Activated CD4-positive, alpha-beta T cell treated with anti-CD3 and anti-CD28 coated beads, Interleukin-2, amount 10 ng/mL, durations not matched to agents 7 days and 5 days (primary cell): ENCODE measurements at places on chromosomes 6 and 20. TPM values are rescaled to one million over a fixed set of nuclear protein-coding genes. Genes with fewer than 3 reads are reported as not detected.

DNA sequence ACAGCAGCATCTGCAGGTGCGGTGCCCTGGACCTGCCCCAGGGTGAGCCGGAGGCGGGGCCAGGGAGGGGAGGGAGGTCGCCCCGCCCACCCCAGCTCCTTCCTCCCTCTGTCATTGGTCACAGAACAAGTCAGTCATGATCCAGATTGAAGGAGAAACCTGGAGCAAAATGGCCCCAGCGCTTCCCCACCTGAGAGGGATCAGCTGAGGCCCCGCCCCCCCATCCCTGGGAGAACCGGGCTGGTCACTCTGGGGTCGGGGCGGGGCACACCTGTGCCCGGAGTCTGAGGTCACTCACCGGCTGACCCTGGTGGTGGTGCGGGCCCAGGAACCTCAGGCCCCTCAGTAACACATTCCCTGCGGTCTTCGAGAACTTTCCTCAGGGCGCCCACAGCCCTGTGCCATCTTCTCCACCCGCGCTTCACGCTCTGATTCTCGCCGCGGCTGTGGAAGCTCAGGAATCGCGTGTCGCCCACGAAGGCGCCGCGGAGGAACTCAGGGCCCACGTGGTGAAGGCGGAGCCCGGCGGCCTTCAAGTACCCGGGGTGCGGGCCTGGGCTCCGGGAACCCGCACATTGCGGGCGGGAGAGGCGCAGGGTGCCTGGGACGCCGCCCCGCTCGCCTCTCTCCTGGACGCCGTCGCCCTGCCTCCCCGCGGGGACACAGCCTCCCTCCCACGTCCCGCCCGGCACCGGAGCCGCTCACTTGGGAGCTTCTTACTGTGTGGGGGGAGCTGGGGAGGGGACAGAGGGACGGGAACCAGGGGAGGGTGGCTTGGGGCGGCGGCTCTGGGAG lies 36.4 kb upstream of the HLA-C start:
- peaks cover 2% of the 10 kb centered on the region for H3K36me3 ChIP-seq
- H3K27me3 ChIP-seq = peaks cover 44% of the 10 kb centered on the region
- H3K27ac ChIP-seq = peak overlapping the region; percentile 58
- DNase-seq = peak; percentile 50

DNA sequence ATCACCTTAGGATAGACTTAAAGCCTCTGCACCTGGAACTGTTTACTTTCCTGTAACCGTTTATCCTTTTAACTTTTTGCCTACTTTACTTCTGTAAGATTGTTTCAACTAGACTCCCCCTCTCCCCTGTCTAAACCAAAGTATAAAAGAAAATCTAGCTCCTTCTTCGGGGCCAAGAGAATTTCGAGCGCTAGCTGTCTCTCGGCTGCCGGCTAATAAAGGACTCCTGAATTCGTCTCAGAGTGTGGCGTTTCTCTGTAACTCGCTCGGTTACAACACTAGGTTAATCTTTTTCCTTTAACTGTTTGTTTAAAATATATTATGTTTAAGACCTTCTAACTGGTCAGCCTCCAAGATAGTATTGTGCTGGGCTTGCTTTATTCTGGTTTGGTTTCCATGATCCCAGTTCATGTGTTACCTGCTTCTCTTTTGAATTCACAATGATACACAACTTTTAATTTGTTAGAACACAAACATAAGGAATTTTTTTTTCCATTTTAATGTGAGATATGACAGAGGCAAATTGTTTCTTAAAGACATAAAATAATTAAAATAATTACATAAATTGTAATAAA lies 8.7 kb upstream of the NQO2 start:
- peaks cover 27% of the 10 kb centered on the region for H3K4me1 ChIP-seq
- H3K27me3 ChIP-seq = no peaks in the 10 kb centered on the region
- peaks cover 1% of the 10 kb centered on the region for H3K36me3 ChIP-seq
- no peak for DNase-seq

GRCh38 chr6:119454714-119455113 lies 105.2 kb upstream of the MAN1A1 start:
- peaks cover 7% of the 10 kb centered on the region for H3K36me3 ChIP-seq
- H3K27me3 ChIP-seq = peaks cover 5% of the 10 kb centered on the region
- no peak for DNase-seq
- no peak overlapping the region for H3K27ac ChIP-seq

DNA sequence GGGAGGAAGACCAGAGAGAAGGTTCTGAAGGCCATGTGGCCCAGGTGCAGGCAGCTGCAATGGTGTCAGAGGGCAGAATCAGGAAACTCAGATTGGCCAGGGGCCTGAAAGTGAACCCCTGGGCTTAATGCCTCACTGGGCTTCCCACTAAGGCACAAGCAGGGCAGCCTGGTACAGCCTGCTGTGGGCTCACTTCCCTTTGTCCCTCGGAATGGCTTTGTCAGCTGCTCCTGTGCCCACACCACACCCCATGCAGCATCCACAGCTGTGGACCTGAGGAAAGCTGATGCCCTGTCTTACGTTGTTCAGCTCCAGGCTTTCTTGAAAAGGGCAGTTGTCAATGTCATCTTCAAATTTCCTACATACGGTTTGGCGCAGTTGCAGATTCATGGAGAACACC lies 2.4 kb downstream of the CST9 start:
- no peak for DNase-seq
- H3K27ac ChIP-seq = no peak overlapping the region
- H3K4me1 ChIP-seq = no peaks in the 10 kb centered on the region
- no peak overlapping the region for H3K4me3 ChIP-seq
- peaks cover 3% of the 10 kb centered on the region for H3K27me3 ChIP-seq

The KCNK5 gene
- total RNA-seq = 4.8 TPM

- H3K27ac ChIP-seq = peak overlapping the region; percentile 83
- H3K36me3 ChIP-seq = peaks cover 4% of the 10 kb centered on the region
- peaks cover 19% of the 10 kb centered on the region for H3K4me1 ChIP-seq
- no peak for DNase-seq
- H3K4me3 ChIP-seq = peak overlapping the region; percentile 27
Measured at GRCh38 chr20:32188376-32189122, 19.0 kb downstream of the PLAGL2 start.

The TUBB1 gene
- total RNA-seq = not detected

DNA sequence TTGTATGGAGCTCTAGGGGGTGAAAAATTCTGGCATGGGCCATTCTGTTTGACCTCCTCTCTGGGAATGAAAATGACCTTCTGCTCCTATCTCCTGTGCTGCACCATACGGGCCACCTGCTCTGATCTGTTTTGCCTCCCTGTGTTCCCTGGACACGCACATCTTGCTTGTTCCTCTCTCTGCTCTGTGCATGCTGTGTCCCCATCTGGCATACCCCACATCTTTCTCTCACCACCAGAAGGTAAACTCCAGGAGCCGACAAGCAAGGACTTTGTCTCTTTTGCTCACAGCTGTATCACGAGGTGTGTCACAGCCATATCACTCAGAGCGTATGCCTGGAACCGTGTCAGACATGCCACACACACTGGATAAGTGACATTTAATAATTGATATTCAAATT lies 208.4 kb upstream of the DTNBP1 start:
- no peak overlapping the region for H3K27ac ChIP-seq
- no peaks in the 10 kb centered on the region for H3K27me3 ChIP-seq
- no peak overlapping the region for H3K4me3 ChIP-seq
- DNase-seq = no peak
- H3K4me1 ChIP-seq = no peaks in the 10 kb centered on the region

GRCh38 chr6:152680151-152680550 lies 17.5 kb upstream of the MYCT1 start:
- H3K36me3 ChIP-seq = no peaks in the 10 kb centered on the region
- DNase-seq = no peak
- H3K27me3 ChIP-seq = no peaks in the 10 kb centered on the region
- no peak overlapping the region for H3K4me3 ChIP-seq
- H3K4me1 ChIP-seq = no peaks in the 10 kb centered on the region
- H3K27ac ChIP-seq = no peak overlapping the region

The SIRPB1 gene
- total RNA-seq = 4.5 TPM

The LY6G6F gene
- not detected for total RNA-seq

DNA sequence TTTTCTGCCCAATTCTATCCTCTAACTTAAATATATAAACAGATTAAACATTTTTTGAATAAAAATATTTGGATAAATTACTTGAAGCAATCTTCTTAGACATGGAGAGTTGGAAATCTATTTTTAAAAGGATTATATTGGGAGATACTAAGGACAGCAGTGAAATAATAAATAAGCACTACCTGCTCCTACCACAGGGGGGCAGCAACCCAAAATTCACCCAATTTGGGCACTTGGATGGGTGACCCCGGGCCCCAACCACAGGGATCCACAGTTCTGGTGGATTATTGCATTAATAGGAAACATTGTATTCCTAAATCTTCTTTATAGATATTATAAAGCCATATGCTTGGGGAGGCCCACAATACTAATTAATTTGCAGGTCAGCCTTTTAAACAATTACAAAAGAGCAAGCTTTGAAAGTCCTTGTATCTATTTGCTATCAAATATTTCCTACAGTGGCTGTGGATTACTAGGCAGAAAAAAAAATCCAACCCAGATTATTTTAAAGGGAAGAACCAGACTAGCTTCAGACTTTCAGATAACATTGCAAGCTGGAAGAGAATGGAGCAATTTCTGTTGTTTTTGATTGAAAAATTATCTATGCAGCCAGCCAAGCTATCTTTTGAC lies 66.4 kb upstream of the PDE10A start:
- H3K27ac ChIP-seq = no peak overlapping the region
- DNase-seq = peak; percentile 47
- no peaks in the 10 kb centered on the region for H3K36me3 ChIP-seq
- no peak overlapping the region for H3K4me3 ChIP-seq

- peak overlapping the region; percentile 87 for H3K27ac ChIP-seq
- H3K4me1 ChIP-seq = peaks cover 34% of the 10 kb centered on the region
- H3K36me3 ChIP-seq = peaks cover 7% of the 10 kb centered on the region
Measured at GRCh38 chr20:63957690-63958441, 1.6 kb upstream of the UCKL1 start.

DNA sequence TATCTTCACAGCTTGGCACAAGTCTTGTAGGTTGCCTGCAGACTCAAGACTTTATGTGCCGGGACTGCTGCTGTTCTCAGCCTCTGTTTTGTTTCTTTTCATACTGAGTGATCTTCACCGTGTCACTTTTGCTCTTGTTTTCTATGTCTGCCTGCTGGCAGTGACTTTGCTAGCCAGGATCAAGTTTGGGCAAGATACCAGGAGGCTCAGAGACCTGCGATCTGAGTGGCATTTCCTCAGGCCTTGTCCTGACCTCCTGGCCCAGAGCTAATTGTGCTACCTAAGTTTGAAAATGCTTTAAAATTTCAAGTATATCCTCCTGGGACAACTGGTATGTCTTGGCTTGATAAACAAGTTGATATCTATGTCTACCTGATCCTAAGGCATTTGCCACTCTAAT lies 57.2 kb downstream of the DOK5 start:
- no peak for DNase-seq
- H3K4me1 ChIP-seq = no peaks in the 10 kb centered on the region
- H3K27ac ChIP-seq = no peak overlapping the region
- no peak overlapping the region for H3K4me3 ChIP-seq

DNA sequence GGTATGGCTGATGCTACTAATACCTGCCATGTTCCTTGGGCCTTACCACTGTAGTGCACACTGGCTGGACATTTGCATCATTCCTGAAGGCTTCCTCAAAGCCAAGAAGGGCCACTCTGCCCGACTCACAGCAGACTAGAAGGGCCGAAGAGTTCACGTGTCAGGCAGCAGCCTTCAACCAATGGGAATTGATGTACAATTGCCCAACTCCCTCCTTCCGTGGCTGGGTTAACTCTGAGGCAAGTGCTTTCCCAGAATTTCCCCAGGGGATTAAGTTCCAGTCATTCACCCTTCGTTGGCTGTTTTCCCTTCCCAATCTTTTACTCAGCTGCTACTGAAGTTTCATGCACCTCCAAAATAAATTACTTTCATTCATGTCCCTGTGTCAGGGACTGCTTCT lies 29.8 kb downstream of the PSMB9 start:
- H3K27me3 ChIP-seq = peaks cover 4% of the 10 kb centered on the region
- H3K4me3 ChIP-seq = no peak overlapping the region
- no peak for DNase-seq
- H3K4me1 ChIP-seq = peaks cover 4% of the 10 kb centered on the region
- peaks cover 14% of the 10 kb centered on the region for H3K36me3 ChIP-seq

GRCh38 chr20:33490023-33490933 lies at the start of gene CBFA2T2:
TSS of gene CBFA2T2 (plus strand) at chr20:33490096. CDS start at chr20:33490268, 172 bp downstream.
- H3K27ac ChIP-seq = peak within 1 kb of the TSS; percentile 90
- H3K4me1 ChIP-seq = peaks cover 15% of the 10 kb centered on the region
- H3K4me3 ChIP-seq = peak within 1 kb of the TSS; percentile 82
- H3K27me3 ChIP-seq = no peaks in the 10 kb centered on the region
- DNase-seq = no peak
- H3K36me3 ChIP-seq = peaks cover 1% of the 10 kb centered on the region

DNA sequence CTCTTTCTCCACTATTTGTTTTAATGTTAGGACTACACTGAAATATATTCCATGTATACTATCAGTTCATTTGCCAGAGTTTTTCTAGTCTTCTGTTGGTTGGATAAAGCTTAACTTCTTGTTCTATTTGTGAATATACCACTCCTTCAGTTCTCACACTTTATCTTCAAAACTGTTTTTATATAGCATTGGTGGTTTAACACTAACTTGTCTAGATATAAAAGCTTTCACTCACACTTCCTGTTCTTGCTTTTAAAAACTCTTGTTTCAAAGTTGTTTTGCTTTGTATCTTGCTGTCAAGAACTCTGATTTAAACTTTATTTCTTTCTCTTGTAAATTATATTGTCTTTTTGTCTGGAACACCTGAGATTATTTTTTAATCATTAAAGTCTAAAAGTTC lies 226.8 kb upstream of the TENT5A start:
- H3K36me3 ChIP-seq = no peaks in the 10 kb centered on the region
- H3K27me3 ChIP-seq = no peaks in the 10 kb centered on the region
- no peak overlapping the region for H3K4me3 ChIP-seq
- no peak overlapping the region for H3K27ac ChIP-seq
- DNase-seq = no peak

The PHACTR1 gene
- 0.32 TPM for total RNA-seq

DNA sequence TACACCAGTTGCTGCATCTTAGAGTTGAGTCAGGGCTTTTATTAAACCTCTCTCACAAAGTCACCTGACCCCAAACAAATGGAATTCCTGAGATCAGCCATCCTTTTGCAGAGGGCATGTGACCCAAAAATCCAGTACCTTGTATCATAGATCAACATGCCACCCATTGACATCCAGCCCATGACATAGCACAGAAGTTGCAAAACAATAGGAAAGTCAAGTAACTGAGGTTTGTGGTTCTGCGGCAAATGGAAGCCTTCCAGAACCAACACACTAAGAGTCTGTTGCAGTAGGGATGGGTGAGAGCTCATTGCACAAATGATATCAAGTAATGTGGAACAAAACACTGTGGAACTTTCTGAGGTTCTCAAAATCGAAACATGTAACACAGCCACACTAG lies 111.2 kb downstream of the PDE7B start:
- no peaks in the 10 kb centered on the region for H3K36me3 ChIP-seq
- DNase-seq = no peak
- H3K27me3 ChIP-seq = no peaks in the 10 kb centered on the region
- H3K4me3 ChIP-seq = no peak overlapping the region
- no peaks in the 10 kb centered on the region for H3K4me1 ChIP-seq

The HLA-DRB5 gene
- total RNA-seq = 29.2 TPM

The SLC26A8 gene
- total RNA-seq = not detected

GRCh38 chr6:110885526-110885925 lies 10.9 kb downstream of the AMD1 start:
- no peak overlapping the region for H3K4me3 ChIP-seq
- H3K27ac ChIP-seq = no peak overlapping the region
- no peaks in the 10 kb centered on the region for H3K27me3 ChIP-seq
- peaks cover 29% of the 10 kb centered on the region for H3K36me3 ChIP-seq
- peaks cover 66% of the 10 kb centered on the region for H3K4me1 ChIP-seq
